CD4-positive, alpha-beta memory T cell (primary cell): ENCODE measurements at places on chromosomes 16 and 17. TPM values are rescaled to one million over a fixed set of nuclear protein-coding genes. Genes with fewer than 3 reads are reported as not detected.

DNA sequence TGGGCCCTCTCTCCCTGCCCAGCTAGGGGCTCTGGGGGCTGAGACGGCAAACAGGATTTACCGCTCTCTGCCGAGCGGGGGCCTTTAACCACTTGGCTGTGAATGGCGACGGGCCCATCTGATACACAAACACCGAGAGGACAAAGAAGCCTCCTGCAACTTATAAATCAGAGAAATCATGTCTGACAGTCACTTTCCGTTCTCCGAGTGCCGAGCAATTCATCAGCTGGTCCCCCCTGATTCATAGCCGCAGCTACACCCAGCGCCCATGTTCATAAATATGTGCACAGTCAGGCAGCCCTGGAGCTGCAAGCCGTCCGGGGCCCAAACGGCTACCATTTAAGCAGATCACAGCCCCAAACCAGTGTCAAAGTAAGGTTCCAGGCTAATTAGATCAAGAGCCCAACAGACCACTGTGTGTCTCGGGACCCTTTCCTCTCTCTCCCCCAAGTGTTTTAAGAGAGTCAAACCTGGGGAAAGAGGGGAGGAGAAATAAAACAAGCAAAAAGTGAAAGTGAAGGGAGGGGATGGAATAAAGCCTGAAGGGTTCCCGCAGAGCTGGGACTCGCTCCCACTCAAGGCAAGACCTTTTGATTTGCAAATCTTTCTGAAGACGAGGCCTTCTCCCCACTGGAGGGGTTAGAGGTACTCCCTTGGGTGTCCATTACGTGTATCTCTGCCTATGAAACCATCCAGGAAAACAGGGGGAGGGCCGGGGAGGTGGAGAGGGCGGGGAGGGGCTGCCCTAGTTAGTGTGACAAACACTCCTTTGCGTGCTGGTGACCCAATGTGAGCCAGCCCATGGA, 154.7 kb downstream of the C16orf78 start:
- no peaks in the 10 kb centered on the region for H3K36me3 ChIP-seq
- no peaks in the 10 kb centered on the region for H3K4me1 ChIP-seq

The RGS9 gene
- 0.84 TPM for total RNA-seq

DNA sequence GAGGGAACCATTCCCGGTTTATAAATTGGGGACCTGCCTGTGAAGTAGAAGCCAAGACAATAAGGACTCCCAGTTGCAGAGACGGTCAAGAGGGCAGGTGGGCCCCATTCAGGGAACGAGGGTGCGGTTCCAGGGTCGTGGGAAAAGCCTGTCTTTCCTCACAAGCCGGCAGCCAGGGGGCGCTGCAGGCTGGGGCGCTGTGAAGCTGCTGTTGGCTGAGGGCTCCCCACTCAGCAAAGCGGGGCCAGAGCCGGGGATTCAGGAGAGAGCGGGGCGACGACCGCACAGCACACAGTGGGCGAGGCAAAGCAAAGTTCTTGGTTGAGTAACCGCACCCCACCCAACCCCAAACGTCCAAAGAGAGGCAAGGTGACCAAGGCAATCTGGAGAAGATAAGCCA, 24.9 kb downstream of the CDRT15 start:
- H3K27me3 ChIP-seq, result no peaks in the 10 kb centered on the region
- H3K36me3 ChIP-seq, result no peaks in the 10 kb centered on the region
- no peak overlapping the region for H3K4me3 ChIP-seq

- no peak for DNase-seq
- H3K36me3 ChIP-seq, result peaks cover 5% of the 10 kb centered on the region
- no peak overlapping the region for H3K4me3 ChIP-seq
- H3K4me1 ChIP-seq, result no peaks in the 10 kb centered on the region
Observed at GRCh38 chr16:14268073-14268472, 197.0 kb downstream of the MRTFB start.

DNA sequence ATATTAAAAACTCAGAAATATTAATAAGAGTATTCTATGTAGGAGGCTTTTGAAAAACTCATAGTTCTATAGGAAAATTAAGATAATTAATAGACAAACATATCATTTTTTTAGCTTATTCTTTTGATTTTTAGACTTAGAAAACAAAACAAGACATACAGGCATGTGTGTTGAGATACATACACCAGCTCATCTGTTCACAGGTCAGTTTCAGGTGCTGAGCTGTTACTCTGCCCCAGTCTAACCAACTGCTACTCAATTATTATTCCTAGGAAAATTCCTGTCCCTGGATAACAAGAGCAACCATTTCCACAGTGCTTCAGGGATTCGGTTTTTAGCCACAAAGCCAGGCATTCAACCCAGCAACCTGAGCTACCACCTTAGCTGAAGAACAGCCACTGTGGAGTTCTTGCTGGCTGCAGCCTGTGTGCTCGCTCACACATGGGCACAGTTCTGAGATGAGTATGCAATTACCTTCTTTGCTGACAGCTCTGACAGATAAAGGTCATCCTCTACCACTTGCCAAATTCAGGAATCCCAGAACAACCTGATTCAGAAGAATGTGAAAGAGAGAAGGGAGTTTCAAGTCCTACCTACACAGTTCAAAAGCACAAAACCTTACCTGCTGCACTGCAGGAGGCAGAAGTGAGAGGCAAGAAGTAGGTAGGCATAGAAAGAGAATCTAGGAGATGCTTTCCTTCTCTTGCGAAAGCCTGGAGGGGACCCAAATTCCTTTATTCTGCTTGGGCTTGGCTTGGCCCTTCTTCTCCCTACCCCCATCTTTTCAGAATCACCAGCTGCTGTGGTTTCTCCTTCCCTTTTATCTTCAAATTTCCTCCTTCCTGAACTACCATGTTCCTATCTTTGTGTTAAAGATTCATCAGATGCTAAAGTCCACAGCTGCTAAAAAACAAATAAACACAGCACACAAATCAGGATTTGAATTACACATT, 62.7 kb downstream of the TEX2 start:
- no peak overlapping the region for H3K4me3 ChIP-seq
- DNase-seq, result no peak
- no peaks in the 10 kb centered on the region for H3K36me3 ChIP-seq
- peaks cover 10% of the 10 kb centered on the region for H3K4me1 ChIP-seq

DNA sequence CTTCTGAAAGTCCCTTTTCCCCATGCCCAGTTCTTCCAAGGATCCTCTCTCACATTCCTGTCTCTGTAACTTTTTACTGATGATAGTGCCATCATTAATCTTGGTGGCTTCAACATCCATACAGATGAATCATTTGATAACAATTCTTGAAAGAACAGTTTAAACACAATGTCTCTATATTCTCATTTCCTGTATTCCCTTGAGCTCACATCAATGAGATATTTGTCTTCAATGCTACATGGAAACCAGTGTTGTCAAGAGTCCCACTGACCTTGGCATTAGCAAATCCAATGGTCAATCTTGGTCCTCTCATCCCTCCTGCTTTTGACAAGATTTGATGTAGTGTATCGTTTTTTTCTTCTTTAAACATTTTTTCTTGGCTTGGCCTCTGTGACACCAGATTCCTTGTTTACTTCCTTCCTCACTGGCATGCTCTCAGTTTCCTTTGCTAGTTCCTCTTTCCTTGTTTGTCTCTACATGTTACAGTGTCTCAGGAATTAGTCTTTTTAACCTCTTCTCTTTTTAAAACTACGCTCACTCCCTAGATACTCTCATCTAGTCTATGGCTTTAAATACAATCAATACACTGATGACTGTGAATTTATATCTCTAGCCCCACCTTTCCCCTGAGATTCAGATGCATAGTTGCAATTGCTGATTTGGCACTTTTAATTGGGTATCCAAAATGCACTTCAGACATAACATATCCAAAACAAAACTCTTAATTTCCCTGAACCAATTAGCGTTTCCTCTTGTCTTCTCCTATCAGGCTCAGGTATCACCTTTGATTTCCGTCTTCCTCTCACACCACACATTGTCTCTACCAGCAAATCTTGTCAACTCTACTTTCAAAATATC, 134.0 kb downstream of the MYO1D start:
- no peaks in the 10 kb centered on the region for H3K36me3 ChIP-seq
- H3K4me3 ChIP-seq, result no peak overlapping the region
- no peak for DNase-seq
- no peak overlapping the region for H3K27ac ChIP-seq
- H3K4me1 ChIP-seq, result no peaks in the 10 kb centered on the region

The OTOA gene
- total RNA-seq, result 0.17 TPM

The GPR179 gene
- 0.12 TPM for total RNA-seq

- peaks cover 58% of the 10 kb centered on the region for H3K36me3 ChIP-seq
- H3K4me1 ChIP-seq, result peaks cover 53% of the 10 kb centered on the region
- no peak for DNase-seq
- no peak overlapping the region for H3K27ac ChIP-seq
- H3K4me3 ChIP-seq, result no peak overlapping the region
- H3K27me3 ChIP-seq, result no peaks in the 10 kb centered on the region
Observed at GRCh38 chr17:17151962-17152361, 54.2 kb downstream of the PLD6 start.

GRCh38 chr17:45052052-45052772, 780 bp upstream of the DCAKD start:
- DNase-seq, result peak; percentile 75
- no peaks in the 10 kb centered on the region for H3K27me3 ChIP-seq
- H3K27ac ChIP-seq, result peak overlapping the region; percentile 66
- peak overlapping the region; percentile 43 for H3K4me3 ChIP-seq
- no peaks in the 10 kb centered on the region for H3K36me3 ChIP-seq
- peaks cover 38% of the 10 kb centered on the region for H3K4me1 ChIP-seq

DNA sequence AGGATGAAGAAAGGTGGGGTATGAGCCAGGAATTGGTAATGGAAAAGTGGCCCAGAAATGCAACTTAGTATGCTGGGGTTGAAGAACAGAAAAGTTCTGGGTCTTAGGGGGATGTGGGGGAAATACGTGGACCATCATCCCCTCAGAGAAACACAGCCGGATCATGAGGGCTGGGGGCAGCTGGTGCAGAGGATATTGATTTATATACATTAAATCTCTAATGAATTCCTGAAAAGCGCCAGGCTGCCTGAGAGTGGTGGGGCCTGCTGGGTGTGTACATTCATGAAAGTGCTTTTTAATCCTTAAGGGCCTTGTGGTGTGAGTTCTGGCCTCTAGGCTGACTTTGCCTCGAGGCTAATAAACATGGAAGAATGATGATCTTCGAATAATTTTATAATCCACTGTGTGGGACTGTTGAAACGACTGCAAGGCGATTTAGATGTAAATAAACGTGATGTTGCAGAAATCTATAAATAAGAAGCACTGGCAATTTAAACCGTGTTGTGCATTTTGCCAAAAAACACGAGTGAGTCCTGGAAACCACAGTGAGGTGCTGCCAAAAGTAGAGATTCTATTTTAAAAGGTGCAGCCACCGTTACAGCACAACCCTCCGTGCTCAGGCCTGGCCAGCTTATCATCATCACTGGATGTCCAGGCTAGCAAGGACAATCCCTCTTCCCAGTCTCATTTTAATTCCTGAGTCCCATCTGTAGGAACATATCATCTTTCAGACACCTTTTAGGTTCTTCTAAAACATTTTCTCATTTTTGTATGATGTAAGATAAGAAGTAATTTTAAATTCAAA, 32.1 kb downstream of the PRKAR1A start:
- DNase-seq, result no peak
- no peaks in the 10 kb centered on the region for H3K27me3 ChIP-seq
- H3K36me3 ChIP-seq, result no peaks in the 10 kb centered on the region
- H3K4me1 ChIP-seq, result no peaks in the 10 kb centered on the region
- H3K4me3 ChIP-seq, result no peak overlapping the region

- peaks cover 5% of the 10 kb centered on the region for H3K4me1 ChIP-seq
- no peaks in the 10 kb centered on the region for H3K27me3 ChIP-seq
- no peak overlapping the region for H3K27ac ChIP-seq
- H3K4me3 ChIP-seq, result no peak overlapping the region
Observed at GRCh38 chr16:79003026-79003609, 597.4 kb downstream of the MAF start.

DNA sequence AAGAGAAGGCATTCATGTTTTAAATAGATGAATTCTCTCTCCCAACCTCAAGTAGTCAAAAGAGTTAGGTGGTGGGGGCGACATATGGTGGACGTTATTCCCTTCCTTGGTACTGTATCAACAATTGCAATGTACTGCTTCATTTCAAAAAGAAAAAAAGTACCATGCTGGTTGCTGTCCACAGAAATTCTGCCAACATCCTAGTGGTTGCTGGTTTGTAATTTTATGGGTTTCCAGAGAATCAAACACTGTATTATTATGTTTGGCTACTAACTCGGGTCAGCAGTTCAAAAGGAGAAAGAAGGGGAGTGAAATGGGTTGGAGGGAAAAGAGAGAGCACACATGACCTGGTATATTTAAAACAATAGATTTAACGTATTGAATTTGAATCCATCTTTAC, 61.1 kb upstream of the KCNJ16 start:
- H3K36me3 ChIP-seq, result no peaks in the 10 kb centered on the region
- no peaks in the 10 kb centered on the region for H3K27me3 ChIP-seq
- no peak overlapping the region for H3K4me3 ChIP-seq
- H3K4me1 ChIP-seq, result no peaks in the 10 kb centered on the region

DNA sequence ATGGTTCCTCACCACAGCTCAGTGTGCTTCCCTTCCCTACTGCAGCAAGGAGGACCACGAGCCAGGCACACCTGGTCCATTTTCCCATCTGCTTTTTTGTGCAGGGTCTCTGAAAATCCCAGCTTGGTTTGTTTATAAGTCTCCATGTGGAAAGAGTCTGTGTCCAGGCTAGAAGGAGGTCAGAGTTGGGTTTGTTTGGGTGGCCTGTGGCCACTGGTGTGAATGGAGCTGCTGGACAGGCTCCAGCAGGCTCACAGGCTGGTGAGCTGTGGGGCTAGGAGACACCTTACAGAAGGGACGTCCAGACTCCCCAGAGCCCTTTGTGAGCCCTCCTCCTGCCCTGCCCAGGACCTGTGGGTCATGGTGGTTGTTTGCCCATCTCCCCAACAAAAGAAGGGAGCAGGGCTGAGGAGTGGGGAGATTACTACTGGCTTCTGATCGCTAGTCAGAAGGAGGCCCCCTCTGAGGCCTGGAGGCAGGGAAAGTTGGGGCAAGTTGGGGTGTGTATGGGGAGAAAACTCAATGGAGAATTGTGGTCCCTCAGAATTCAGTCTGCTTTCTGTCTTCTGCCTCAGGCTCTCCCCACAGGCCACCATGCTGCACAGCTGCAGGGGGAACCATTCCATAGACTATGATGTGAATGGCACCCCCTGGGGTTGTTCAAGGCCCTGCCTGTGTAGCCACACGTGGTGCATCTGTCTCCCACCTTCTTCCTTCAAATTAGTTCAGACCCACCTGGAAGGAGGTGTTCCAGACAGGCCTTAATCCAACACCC, 4.1 kb downstream of the RARA start:
- H3K27me3 ChIP-seq, result no peaks in the 10 kb centered on the region
- no peak for DNase-seq
- H3K27ac ChIP-seq, result no peak overlapping the region
- no peaks in the 10 kb centered on the region for H3K36me3 ChIP-seq

DNA sequence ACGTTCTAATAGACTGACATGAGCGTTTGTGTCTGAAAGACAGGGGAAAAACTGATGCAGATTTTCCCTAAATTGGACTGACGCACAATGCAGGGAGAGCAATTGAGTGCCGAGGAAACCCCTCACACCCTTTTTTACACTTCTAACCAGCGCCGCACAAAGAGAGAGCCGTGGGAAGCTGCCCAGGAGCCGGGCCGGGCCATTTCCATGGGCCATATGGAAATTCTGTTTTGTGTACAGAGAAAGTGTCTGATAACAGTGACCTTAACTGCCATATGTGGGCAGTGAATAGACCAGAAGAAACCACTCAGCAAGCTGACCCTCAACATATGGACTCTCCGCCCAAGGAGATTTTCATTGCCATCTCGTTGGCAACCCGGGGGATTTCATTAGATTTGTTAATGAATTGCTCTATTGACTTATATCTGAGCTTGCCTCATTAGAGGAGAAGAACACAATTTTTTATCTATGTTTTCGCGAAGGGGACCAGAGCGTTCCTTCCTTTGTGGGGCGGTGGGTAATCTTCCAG, 225.9 kb upstream of the IRX3 start:
- no peaks in the 10 kb centered on the region for H3K36me3 ChIP-seq
- H3K4me3 ChIP-seq, result no peak overlapping the region
- DNase-seq, result no peak
- no peaks in the 10 kb centered on the region for H3K27me3 ChIP-seq
- no peaks in the 10 kb centered on the region for H3K4me1 ChIP-seq
